ENCODE measurements at places on chromosomes 2 and 18.

GRCh38 chr2:167908786-167909185 is 338.6 kb downstream of the STK39 start:
- DNase-seq = no peak

GRCh38 chr18:36415171-36415570 is 117.7 kb downstream of the FHOD3 start:
- DNase-seq = no peak

DNA sequence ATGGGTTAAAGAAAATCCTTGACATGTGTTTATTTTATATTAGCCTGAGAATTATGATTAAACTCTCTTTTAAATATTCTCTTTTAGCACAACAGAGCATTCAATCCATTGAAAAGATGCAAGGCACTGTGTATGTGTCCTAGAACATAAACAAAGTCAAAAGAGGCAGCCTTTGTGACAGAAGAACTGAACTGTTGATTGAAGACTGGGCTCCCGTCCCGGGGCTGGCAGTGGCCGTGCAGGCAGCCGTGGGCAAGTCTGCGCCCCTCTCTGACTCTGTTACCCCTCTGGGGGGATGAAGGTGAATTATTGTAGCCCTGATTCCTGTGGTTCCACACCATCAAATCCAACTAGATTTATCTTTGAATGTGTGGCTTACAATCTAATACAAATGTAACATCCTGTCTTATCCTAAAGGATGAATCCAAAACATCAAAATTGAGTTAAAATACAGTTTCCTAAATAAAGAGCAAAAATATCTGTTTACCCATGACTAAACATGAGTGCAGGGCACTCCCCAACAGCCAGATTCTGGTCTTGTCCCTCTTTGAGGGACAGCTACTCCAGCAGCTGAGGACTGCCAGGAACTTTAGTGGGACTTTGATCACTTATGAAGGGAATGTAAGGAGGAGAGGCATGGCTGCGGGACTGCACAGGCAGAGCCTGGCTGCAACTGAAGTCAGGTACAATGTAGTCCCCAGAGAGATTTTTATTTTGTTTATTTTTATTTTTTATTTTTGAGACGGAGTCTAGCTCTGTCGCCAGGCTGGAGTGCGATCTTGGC is 37.3 kb upstream of the SH3BP4 start:
- no peak for DNase-seq

GRCh38 chr2:63849381-63850203 is 7.9 kb downstream of the UGP2 start:
- peak; percentile 78 for DNase-seq

- DNase-seq = no peak
Observed at GRCh38 chr2:172239944-172240590, 137.4 kb upstream of the DLX2 start.

DNA sequence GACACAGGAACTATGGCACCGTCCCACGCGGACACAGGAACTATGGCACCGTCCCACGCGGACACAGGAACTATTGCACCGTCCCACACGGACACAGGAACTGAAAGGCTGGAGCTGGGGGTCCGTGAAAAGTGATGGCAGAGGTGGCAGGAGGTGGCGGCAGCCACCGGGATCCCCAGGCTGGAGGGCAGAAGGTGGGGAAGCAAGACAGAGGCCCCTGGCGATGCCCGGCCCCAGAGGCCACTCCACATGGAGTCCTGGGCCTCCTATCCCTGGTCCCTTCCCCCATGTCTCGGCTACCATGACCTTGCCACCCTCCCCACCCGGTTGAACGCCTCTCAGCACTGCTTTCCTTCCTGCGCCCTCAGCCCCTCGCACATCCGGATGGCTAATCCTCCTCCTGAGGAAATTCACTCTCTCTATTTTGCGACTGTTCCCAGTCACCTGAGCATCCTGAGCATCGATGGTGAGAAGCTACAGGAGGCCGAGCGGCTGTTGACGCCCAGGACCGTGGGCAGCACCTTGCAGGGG is 181.4 kb downstream of the TMEM18 start:
- DNase-seq = no peak

DNA sequence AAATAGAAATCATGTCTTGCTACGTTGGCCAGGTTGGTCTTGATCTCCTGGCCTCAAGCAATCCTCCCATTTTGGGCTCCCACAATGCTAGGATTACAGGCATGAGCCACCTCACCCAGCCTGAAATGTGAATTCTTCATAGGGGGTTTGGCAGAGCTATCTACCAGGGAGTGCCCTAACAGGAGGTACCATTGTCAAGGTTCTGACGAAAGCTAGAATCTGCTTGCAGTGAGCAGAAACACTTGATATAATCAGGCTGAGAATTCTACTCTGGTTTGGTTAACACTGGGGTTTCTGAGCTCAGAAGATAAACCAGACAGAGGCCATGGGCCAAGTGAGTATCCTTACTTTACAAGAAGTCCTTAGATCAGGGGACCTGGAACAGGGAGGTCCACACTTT is 7.2 kb upstream of the LAMA3 start:
- DNase-seq = no peak

- DNase-seq = peak; percentile 97
Observed at GRCh38 chr2:88627856-88628570, 749 bp upstream of the EIF2AK3 start.

- DNase-seq = peak; percentile 78
Observed at GRCh38 chr2:181393472-181393871, 63.7 kb upstream of the ITGA4 start.

GRCh38 chr2:234433201-234433600 is 63.7 kb downstream of the ARL4C start:
- no peak for DNase-seq

GRCh38 chr2:24950102-24950501 is 21.7 kb downstream of the DNAJC27 start:
- DNase-seq = no peak

DNA sequence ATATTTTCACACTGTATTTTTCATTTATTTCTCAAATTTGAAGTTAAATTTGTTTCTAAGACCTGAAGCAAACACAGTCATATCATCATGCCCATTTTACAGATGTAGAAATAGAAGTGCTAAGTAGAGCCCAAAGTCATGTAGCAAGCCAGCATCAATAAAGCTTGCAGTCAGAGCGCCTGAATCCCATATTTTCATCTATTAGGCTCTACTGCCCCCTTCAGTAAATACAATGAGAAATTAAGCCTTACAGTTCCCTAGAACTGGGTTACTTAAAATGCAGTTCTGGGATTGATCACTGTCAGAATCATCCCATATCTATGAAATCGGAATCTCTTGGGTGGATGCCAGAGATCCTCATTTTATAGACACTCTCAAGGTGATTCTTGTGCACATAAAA is 419.9 kb downstream of the TGIF1 start:
- DNase-seq = peak; percentile 50

DNA sequence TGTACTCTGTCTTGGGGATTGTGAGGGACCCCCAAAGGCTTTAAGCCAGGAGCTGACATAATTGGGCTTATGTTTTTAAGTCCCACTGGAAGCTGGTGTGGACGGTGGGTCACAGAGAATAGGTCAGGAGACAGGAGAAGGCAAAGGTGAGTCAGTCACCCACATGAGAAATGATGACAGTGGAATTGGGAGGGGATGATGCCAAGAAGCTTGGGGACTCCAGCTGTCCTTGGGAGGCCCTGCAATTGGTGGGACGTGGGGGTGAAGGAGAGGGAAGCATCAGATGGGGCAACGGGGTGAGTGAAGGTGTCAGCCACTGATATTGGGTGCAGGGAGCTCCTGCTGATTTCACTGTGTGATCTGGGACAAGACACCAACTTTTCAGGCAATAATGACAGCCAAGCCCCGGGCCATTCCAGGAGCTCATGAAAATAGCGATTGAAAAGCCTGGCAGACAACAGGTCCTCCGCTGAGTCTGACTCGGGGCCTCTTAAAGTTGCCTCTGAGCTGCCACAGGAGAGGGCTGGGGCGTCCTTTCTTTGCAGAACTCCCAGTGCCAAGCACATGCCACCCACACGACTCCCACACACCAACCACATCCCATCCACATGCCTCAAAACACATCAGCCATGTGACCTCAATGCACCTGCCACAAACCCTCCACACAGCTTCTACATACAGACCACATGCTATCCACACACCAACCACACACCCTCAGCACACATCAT is 13.4 kb downstream of the TNS1 start:
- no peak for DNase-seq

DNA sequence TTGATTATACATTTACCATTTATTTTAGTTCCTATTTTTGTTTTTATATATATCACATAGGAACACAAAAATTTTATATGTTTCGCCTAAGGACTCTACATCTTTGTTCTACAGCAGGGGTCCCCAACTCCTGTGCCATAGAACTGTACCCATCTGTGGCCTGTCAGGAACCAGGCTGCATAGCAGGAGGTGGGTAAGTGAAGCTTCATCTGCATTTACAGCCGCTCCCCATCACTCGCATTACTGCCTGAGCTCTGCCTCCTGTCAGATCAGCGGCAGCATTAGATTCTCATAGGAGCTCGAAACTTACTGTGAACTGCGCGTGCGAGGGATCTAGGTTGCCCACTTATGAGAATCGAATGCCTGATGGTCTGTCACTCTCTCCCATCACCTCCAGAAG is 25.3 kb downstream of the TRAK2 start:
- DNase-seq = no peak

DNA sequence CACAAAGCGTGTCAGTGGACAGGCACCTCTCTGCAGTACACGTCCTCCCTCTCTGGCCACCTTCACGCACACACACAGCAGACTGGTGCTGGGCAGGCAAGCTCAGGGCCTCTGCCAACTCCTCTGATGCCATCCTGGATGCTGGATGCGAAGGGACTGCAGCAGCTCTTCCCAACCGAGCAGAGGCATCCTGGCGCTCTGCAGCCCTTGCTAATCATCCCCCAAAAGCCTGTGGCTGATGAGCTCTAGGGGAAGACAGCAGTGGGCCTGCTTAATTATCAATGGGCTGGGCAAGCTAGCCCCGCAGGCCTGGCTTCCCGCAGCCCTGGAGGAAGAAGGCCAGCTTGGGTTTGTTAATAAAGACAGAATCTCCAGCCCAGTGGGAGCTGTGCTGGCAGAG is 71.3 kb upstream of the TEX51 start:
- no peak for DNase-seq

DNA sequence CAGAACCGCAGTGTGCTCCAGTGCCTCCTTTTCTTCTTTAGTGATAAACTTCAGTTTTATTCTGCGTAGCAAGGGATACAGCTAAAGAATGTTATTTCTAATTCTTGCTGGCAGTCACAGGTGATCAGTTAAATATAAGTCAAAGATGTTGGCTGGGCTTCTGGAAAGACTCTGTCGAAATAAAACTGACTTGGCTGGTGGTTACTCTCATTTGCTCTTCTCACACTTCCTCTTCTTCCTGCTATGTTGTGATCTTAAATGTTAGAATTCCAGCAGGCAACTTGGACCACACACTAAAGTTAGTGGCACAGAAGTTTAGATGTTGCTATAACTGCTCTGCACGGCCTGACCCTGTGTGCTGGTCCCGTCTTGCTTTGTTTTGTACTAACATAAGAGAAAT is 278.6 kb downstream of the CDH19 start:
- DNase-seq = no peak

DNA sequence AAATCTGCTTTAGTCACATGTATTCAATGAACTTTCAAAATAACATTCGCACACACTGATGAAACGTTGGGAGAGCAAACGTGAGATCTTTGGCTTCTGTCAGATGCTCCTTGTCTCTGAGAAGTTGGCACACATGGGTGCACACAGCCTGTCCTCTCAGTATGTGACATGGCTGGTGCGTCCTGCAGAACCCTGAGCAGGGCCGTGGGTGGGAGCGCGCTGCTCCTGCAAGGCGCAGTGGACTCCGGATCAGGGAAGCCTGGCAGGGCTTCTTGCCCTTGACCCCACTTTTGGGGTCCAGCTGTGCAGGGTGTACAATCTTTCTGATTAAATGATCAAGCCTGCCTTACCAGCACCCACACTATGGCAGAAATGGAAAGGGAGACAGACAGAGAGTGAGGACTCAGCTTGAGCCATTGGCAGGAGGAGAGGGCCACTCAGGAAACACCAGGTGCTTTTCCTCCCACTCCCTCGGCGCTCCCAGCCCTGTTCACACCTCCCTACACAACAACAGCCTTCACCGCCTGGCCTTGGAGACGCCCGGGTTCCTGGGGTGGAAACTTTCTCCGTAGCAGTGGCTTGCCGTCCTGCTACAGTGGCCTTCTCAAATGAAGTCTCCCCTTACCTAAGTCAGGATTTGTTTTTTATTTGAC is 108.4 kb upstream of the SNTG2 start:
- no peak for DNase-seq

GRCh38 chr2:36362291-36362690 is 6.7 kb downstream of the CRIM1 start:
- peak; percentile 92 for DNase-seq

DNA sequence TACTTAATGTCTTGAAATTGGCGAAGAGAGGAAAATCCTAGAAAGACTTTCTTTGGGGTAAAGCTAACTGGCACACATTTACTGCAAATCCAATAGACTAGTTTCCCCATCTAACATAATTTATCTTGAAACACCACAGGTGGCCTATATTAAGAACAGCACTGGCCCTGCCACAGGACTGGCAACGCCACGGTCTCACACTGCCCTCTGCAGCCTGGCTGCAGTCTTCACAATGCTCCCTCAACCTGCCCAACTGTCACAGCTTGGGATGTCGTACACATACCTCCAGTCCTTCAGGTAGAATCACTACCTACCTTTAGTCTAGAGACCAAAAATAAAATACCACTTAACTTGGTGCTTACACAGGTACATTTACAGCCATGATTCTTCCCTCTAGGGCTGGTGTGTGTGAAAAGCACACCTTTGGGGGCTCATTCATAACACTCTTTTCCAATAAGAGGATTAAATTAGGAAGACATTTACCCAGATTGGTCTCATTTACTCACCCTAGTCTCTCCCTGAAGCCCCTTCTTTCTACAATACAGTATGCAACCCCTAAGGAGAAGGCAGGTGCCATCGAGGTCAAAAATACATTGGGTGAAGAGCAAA is 222.2 kb downstream of the C1D start:
- peak; percentile 82 for DNase-seq

- no peak for DNase-seq
Observed at GRCh38 chr2:231761735-231762134, 19.3 kb downstream of the PDE6D start.

DNA sequence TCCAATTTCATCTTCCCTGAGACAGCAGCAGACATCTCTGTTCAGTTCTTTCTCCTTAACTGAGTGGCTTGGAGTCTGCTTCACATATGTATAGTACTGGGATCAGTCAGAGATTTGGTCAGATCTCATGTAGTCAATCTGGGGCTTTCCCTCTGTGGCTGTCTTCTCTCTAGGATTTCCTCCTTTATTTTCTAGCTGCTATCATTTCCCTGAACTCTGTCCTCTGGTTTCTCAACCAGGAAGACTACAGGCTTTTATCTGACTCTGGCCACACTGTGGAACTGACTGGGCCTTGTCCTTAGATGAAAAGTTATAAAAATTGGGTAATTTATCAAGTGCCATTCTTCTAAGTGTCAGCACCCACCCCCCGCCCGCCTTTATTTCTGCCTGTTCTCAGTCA is 121.0 kb downstream of the RAPGEF4 start:
- no peak for DNase-seq
